ENCODE measurements at places on chromosomes 3 and 15. TPM values are rescaled to one million over a fixed set of nuclear protein-coding genes. Genes with fewer than 3 reads are reported as not detected.

- no peak overlapping the region for H3K27ac ChIP-seq
- no peaks in the 10 kb centered on the region for H3K27me3 ChIP-seq
- H3K4me3 ChIP-seq: no peak overlapping the region
- DNase-seq: peak; percentile 2
- H3K36me3 ChIP-seq: no peaks in the 10 kb centered on the region
- H3K4me1 ChIP-seq: no peaks in the 10 kb centered on the region
These were observed 662.9 kb downstream of the SQOR start for GRCh38 chr15:46297766-46298165.

Gene ONECUT1
- total RNA-seq: 0.11 TPM

GRCh38 chr3:149377408-149378364, at the start of gene TM4SF1:
TSS of gene TM4SF1 (minus strand) at chr3:149377649. CDS start at chr3:149377547, 102 bp downstream.
- H3K36me3 ChIP-seq: no peaks in the 10 kb centered on the region
- no peaks in the 10 kb centered on the region for H3K4me1 ChIP-seq
- DNase-seq: no peak
- no peak within 1 kb of the TSS for H3K27ac ChIP-seq

- no peak overlapping the region for H3K4me3 ChIP-seq
- no peak for DNase-seq
- H3K27me3 ChIP-seq: no peaks in the 10 kb centered on the region
- no peak overlapping the region for H3K27ac ChIP-seq
These were observed 62.8 kb upstream of the CMTM8 start for GRCh38 chr3:32175607-32176197.

Gene MESP1
- total RNA-seq: 1.1 TPM

DNA sequence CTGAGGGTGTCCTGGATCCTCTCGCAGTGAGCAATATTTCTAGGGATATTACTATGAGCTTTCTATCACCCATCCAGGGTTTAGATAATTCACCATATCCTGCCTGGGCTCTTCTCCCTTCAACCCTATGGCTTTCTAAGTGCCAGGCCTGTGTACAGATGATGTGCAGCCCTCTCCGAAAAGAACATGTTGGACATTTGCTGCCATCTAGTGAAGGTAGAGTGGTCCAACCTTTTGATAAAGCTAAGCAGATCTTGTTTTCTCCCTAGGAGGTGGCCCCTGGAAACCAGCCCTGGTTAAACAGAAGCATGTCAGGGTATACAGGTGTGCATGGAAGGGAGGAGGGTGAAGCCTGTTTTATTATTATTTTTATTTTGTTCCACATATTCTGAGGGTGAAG, 27.9 kb upstream of the SCN10A start:
- no peak overlapping the region for H3K27ac ChIP-seq
- no peak for DNase-seq
- no peaks in the 10 kb centered on the region for H3K36me3 ChIP-seq
- H3K27me3 ChIP-seq: no peaks in the 10 kb centered on the region
- no peaks in the 10 kb centered on the region for H3K4me1 ChIP-seq

Gene HDC
- not detected for total RNA-seq

- H3K4me1 ChIP-seq: no peaks in the 10 kb centered on the region
- DNase-seq: no peak
- H3K27ac ChIP-seq: no peak overlapping the region
- no peaks in the 10 kb centered on the region for H3K27me3 ChIP-seq
- no peaks in the 10 kb centered on the region for H3K36me3 ChIP-seq
These were observed 67.6 kb downstream of the TIGIT start for GRCh38 chr3:114361391-114361790.

- H3K4me3 ChIP-seq: no peak overlapping the region
- DNase-seq: no peak
- H3K27ac ChIP-seq: no peak overlapping the region
- peaks cover 1% of the 10 kb centered on the region for H3K4me1 ChIP-seq
These were observed 2.9 kb upstream of the DIS3L start for GRCh38 chr15:66290518-66290917.

DNA sequence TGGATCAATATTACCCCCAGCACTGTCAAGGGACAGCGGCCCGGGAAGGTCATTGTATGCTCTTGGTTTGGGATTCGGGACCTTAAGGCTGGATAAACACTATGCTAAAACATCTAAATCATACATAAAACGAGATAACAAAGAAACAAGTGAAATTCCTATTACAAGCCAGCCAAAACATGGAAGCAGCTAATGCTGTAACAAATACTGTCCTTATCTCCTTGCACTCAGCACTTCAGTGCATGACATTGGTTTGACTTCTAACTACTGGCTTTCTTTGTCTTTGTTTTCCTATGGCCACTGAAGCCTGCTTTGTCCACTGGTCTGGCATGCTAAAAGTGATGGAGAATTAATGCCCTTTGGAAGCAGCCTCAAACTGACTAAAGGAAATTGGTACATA, 516.4 kb upstream of the DPH6 start:
- no peak overlapping the region for H3K27ac ChIP-seq
- H3K36me3 ChIP-seq: no peaks in the 10 kb centered on the region
- H3K4me1 ChIP-seq: no peaks in the 10 kb centered on the region

Gene DLG1
- 62.4 TPM for total RNA-seq

DNA sequence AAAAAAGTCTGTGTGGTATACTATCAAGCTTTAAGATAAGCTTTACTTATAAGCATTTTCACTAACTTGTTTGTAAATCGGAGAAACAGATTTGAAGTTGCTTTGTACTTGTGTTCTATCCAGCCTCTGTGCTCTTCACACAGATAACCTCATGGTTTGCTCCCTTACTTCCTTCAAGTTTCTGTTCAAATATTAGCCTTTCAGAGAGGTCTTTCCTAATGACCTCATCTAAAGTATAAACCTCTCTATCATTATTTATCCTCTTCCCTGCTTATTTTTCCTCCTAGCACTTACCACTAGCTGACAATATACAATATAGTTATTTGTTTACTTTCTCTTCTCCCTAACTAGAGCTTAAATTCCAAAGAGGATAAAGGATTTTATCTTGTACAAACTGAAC, 180.0 kb downstream of the CBLB start:
- DNase-seq: no peak
- H3K27me3 ChIP-seq: no peaks in the 10 kb centered on the region
- no peak overlapping the region for H3K4me3 ChIP-seq
- H3K4me1 ChIP-seq: no peaks in the 10 kb centered on the region
- no peak overlapping the region for H3K27ac ChIP-seq

GRCh38 chr3:55661571-55661970, 174.5 kb upstream of the WNT5A start:
- DNase-seq: no peak
- H3K27me3 ChIP-seq: no peaks in the 10 kb centered on the region
- peaks cover 35% of the 10 kb centered on the region for H3K4me1 ChIP-seq
- no peaks in the 10 kb centered on the region for H3K36me3 ChIP-seq
- peak overlapping the region; percentile 69 for H3K27ac ChIP-seq
